ENCODE measurements at places on chromosomes 4 and X.

- no peak for DNase-seq
These were observed 1113.1 kb upstream of the LCORL start for GRCh38 chr4:19134685-19135084.

DNA sequence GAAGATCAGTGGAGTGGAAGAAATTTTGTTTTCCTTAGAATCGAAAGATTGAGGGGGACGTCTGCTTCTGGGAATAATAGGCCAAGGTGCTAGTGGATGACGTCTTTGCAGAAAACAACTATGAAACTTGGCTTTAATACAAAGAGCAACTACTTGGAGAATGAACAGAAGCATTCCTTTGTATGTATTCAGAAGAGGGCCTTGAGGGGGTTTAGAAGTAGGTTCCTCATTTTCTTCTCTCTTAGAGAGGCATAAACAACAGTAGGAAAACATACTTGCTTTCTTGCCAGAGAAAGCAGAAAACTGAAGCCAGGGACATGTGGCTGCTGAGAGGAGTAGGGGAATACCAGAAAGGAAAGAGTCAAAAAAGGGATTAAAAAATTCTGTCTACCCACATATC is 167.8 kb downstream of the ZNF330 start:
- no peak for DNase-seq

DNA sequence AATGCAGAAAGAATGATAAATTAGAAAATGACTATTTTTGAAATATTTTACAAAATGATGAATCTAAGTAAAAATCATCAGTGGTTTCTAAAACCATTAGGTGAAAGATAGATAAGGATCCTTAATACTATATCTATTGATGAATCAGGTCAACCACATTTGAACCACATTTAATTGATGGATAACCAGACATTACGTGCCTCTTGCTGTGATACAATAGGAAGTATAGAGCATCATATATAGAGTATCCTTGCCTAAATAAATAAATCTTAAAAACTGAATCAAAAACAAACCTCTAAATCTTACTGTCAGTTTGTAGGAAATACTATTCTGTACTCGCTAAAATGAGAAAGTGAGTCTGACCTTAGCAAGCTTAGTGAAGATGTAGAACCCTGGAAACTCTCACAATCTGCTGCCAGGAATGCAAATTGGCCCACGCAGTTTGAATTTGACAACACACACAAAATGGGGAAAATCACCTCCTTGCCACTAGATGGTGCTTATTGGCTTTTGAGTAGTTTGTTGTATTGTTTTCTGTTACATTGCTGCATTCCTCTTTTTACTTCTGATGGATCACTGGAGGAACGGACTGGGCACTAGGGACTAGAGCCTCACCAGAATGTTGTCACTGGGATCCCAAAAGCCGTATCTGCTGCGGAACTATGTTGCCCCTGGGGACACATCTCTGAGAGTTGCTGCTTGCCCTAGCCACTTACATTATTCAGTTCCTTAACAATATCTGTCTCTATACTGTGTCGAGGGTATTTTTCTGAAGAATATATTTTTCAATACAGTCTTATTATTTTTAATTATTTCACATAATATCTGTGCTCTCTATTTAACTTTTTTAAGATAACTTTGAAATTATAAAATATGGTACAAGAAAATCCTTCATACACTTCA is 25.4 kb upstream of the SLAIN2 start:
- DNase-seq, result no peak

GRCh38 chr4:20614816-20615215 is 85.4 kb upstream of the PACRGL start:
- DNase-seq, result no peak

DNA sequence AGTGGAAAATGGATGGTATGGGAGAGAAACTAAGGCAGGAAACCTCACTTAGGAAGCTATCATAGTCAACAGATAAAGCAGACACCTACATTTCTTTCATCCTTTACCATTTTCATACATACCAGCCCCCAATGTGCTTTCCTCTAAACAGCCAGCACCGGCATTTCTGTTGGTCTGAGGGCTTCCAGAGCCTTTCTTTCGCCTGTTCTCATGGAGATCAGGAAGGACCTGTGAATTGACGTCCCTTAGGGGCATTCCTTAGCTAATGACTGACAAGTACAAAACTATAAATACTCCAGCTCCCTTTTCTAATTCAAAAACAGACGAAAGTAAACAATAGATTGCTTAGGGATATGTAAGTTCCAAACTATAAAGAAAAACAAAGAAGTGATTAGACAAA is 215.5 kb upstream of the CNKSR2 start:
- DNase-seq, result no peak

DNA sequence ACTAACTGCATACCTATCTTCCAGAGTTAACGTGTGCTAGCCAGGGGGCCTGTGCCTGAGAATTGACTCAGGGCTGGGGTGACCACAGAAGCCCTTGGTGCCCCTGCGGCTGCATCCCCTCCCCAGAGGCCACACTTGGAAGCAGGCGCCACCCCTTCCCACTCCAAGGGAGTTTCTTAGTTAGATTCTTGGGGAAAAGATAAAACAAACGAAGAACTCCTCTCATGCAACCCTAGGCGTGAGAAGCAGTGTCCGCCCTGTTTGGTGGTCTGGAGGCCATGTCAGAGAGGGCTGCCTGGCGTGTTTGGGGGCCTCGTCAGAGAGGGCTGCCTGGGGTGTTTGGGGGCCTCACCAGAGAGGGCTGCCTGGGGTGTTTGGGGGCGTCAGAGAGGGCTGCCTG is 50.3 kb upstream of the HGFAC start:
- no peak for DNase-seq

DNA sequence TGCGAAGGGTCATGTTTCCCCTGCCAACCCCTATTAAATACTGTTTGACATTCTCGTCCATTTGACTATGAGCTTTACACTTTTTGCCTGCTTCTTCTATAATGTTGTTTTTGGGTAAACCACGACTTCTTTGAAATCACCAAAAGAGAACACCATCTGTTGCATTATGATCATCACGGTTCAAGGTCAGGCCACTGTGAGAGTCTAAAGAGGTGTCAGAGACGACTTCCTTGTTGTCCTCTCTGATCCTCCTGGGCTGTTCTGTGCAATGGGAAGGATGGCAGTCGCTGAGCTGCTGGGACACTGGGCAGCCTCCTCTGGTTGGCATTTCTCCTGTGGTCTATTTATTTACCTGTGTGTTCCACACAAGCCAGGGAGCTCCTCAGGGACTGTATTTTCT is 137.5 kb downstream of the RASL11B start:
- no peak for DNase-seq

DNA sequence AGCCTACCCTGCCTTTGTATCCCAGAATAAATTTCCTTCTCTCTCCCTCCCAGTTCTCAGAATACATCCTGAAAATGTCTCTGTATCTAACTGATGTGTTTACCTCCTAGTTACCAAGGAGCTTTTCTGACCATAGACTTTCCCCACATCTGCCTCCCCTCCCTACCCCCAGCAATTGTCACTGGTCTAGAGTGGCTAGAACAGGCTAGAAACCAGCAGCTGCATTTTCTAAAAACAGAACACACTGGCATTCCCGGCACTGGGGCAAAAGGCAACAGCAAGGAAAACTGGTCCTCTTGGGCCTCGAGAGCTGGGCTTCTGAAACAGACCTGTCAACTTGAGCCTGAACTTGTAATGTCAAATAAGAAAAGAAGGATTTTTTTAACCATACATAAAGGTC is 16.4 kb downstream of the TASL start:
- no peak for DNase-seq

DNA sequence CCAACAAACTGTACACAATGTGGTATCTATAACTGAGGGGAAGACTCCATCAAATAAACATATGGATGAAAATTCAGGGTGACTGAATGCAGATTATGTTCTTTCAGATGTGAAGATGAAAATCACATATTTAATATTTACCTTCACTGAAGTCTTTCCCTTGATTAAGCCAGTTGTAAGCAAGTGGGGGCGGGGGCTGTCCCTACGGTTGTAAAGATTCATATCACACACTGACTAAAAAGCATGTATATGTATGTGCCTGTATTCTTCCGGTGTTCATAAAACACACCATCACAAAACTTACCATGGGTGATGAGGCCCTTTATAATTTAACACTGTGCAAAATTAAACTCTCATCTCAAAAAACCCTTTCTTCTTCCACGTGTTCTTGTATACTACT is 1.3 kb downstream of the TAB3 start:
- DNase-seq, result no peak

All from hematopoietic multipotent progenitor cell (in vitro differentiated cells).